ENCODE measurements at places on chromosomes 2 and 18.

GRCh38 chr2:27408601-27409320, 630 bp downstream of the PPM1G start:
- no peak for DNase-seq

- DNase-seq: no peak
Observed at GRCh38 chr2:65586516-65586915, 154.1 kb upstream of the SPRED2 start.

DNA sequence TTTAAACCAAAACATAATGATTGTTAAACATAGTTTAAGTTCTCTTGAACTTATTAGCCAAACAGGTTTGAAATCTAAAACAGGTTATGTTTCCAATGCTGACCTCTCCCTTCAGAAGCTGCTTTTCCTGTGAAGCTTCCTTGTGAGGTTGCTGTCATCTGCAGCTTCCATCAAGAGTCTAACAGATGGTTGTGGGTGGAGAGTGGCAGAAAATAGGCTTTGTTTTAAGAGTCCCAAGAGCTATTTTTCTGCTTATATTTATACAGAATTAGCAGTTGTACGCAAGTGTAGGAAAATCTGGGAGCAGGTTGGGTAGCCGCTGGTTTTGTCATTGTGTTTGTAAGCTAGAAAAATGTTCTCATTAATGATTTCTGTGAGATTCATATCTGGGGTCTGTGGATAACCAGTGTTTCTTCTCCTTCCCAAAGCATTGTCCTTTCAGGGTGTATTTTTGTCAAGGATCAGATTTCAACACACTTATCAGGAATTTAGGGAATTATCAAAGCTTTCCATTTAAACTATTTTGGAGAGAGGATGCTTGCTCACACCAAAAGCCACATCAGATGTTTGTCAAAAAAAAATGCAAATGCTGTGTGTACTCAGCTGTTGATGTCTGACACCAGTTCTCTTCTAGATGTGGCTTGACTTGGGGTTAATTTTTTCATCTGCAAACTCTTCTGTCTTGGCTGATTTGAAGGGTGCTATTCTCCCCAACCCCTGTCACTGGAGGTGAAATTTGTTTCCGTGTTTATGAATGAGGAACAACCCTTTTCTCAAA, 78.1 kb upstream of the KIF5C start:
- no peak for DNase-seq

GRCh38 chr18:68699043-68699442, 15.9 kb downstream of the TMX3 start:
- DNase-seq: no peak

- DNase-seq: peak; percentile 16
Observed at GRCh38 chr2:54396107-54396506, 60.0 kb upstream of the SPTBN1 start.

DNA sequence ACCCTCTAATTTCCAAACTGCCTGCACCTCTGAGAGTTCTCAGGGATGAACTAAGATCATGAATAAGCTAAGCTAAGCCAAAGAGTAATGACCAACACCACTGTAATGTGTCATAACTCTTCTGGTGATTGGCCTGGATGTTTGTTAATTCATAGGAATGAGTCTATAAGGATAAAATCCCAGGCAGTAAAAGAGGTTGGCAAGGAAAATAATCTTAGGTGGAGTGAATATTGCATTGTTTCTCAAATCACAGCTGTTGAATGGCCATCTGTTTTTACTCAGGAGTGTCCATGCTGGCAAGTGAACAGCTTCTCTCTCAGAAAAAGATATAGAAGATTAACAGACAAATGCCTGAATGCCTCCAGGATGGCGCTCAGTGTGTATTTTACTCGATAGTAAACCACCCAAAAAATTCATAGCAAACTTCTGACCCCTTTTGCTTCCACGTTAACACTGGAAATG, 60.8 kb upstream of the GLS start:
- DNase-seq: peak; percentile 97

DNA sequence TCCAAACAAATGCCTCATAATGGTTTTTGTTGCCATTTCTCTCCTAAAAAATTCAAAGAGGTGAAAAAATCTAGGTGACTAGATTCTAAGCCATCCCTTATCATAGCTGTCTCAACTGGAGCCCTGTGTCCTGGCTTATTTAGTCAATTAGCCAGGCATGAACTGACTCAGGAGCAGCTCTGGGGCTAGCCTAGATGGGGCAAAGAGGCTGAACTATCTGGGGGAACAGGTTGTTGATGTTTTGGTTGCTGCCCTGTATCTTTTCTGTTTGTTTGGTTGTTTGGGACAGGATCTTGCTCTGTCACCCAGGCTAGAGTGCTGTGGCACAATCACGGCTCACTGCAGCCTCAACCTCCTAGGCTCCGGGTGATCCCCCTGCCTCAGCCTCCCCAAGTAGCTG, 14.7 kb downstream of the GEMIN6 start:
- DNase-seq: no peak

DNA sequence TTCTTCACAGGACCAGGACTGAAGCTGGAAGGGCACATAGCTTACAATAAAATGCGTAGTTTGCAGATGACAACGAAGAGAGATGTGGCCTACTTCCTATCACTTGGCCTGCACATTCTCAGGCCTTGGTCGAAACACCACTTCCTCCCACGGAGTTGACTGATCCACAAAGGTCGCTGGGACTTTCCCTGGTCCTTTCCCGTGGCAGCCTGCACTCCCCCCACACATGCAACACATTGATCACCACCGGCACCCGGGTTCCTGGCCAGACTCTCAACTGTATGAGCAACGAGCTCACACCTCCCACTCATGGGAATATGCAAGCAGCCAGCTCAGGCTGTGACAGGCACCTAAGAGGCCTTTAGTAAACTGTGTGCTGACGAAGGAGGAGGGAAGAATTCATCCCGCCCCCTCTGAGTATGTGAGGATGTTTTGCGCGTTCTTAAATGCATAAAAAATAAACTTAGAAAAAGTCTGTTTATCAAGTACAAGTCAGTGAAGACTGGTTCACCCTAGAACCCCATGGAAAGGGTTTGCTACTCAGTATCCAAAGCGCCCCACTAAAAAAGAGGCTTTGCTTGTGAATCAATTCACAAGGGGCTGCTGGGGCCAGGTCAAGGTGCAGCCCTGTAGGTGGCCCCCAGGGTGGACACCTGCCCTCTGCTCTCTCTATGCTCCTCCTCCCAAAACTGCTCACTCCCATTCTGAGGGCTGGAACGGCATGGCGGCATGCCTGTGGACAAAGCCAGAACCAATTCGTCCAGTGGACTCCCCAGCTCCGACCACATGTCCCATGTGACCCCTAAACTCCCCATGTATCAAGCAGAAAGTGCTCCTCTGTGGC, 154.3 kb downstream of the EIPR1 start:
- DNase-seq: no peak

- DNase-seq: peak; percentile 76
Observed at GRCh38 chr2:67625690-67626475, 228.8 kb downstream of the ETAA1 start.

GRCh38 chr2:45957533-45958227, 306.2 kb downstream of the PRKCE start:
- DNase-seq: no peak

DNA sequence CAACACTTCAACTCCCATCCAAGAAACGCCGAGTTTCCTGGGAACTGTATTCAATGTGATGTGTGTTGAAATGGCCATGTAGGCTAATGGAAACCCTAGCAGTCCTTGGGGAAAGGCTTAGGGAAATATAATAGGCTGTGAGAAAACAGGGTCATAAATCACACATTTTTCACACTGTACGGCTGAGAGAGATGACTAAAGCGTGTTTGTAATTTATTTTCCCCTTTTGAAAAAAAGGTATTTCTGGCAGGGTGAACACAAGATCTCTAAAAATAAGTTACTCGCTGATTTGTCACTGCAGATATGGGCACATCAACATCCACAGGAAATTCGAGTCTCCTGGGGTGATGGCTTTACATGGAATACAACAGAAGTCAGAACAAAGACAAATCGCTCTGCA, 109.6 kb upstream of the ST6GAL2 start:
- DNase-seq: no peak

- no peak for DNase-seq
Observed at GRCh38 chr2:216392018-216392562, 19.8 kb upstream of the MARCHF4 start.

DNA sequence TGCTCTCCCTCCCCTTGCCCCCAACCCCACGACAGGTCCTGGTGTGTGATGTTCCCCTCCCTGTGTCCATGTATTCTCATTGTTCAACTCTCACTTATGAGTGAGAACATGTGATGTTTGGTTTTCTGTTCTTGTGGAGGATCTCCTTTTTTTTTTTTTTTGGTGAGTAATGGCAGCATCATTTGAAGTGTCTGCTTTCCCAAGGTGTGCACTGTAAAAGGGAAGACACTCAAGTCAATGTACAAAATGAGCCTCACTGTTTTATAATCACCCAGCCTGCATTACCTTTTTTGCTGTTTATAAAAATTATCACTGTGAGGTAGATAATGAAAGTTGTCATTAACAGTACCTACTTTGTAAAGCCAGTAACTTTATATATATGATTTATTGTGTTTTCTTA, 56.9 kb downstream of the INSIG2 start:
- no peak for DNase-seq

DNA sequence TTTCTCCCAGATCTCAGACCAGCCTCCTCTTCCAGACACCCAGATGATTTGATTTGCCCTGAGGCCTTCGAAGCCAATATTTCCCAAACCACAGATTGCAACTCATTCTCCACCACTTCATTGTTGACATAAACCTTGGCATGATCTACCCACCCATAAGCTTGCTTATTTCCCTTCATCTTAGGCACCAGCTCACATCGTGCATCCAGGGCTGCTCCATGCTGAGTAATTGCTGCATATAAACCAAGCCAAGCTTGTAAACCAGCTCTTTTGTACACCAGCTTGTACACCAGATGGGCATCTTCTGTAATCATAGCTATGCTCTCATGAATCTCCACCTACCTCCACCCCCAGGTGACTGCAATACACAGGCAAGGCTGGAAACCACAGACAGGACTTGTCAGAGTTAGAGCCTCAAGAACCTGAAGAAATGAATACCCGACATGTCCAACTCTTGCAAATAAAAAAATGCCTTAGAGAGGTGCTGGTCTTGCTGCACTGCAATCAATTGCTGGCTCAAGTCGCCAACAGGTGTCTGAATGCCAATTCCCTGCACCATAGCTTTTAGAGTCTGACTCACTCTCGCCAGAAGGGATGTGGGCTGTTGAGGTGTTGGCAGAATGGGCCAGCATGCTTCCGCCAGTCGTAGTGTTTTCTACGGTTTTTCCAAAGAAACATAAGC, 31.5 kb downstream of the TRABD2A start:
- no peak for DNase-seq

GRCh38 chr2:159090514-159091201, 122.2 kb downstream of the TANC1 start:
- no peak for DNase-seq

DNA sequence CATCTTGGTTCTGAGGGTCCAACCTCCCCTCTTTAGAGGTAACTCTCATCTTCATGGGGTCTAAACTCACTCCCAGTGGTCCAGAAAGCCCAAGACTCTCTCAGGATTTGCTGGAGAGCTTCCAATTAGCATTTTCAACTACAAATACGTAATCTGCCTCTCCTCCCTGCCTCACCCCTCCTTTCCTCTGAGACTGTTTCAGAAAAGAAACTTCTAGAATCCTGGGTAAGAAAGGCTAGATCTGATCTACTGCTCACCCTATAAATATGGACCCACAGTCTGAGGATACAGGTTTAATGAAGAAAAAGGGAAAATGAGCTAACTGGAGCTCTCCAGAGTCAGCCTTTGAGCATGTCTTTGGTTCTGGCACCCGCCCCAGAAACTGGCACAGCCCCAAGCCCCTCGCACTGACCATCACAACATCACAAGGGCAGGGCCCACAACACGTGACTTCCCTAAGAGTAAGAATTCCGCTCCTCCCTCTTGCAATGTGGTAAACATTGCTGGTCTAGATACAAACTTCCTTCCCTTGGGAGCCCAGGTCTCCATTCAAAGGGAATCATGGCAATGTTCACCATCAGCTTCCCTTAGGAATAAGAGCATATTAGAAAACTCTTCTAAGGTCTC, 21.7 kb upstream of the IHH start:
- no peak for DNase-seq

- no peak for DNase-seq
Observed at GRCh38 chr18:10197097-10197496, 257.3 kb upstream of the APCDD1 start.

DNA sequence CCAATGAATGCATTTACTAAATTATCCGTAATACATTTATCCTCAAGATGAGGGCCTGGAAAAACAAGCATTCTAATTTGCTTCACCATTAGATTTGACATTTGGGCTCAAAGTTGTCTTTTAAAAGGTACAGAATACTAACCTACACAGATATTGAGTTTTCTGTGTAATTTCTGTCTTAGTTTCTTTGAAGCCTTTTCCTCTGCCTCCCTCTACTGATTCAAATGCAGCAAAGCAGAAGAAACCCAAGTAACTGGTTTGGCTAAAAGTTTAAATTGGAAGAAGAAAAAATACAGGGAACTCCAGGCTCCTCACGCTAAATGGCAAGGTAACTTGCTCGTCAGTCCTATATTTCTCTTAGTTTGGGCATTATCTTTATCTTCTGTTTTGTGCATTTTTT, 53.3 kb upstream of the SLC5A7 start:
- no peak for DNase-seq

DNA sequence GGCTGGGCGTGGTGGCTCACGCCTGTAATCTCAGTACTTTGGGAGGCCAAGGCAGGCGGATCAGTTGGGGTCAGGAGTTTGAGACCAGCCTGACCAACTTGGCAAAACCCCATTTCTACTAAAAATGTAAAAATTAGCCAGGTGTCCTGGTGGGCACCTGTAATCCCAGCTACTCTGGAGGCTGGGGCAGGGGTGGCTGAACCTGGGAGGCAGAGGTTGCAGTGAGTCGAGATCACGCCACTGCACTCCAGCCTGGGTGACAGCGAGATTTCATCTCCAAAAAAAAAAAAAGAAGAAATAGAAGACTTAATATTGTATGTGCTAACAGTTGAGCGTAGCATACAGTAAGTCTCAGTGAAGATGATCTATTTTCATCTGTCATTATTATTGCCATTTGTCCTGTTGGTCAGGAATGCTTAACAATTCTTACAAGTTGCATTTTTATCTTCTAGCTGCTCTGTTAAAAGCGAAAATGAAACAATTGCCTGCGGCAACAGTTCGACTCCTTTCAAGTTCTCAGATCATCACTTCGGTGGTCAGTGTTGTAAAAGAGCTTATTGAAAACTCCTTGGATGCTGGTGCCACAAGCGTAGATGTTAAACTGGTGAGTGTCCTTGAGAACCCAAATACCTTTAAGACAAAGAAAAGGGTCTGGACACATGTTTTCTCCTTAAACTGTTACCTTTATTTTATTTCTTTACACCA, 7.2 kb downstream of the PMS1 start:
- no peak for DNase-seq

GRCh38 chr2:54274781-54275242, 18.8 kb upstream of the TSPYL6 start:
- DNase-seq: peak; percentile 36

- no peak for DNase-seq
Observed at GRCh38 chr2:145339646-145340045, 819.7 kb upstream of the ZEB2 start.

- peak; percentile 9 for DNase-seq
Observed at GRCh38 chr2:241734467-241735208, at the start of gene D2HGDH. TSS of gene D2HGDH (plus strand) at chr2:241734630. CDS start at chr2:241735225, 595 bp downstream.

GRCh38 chr2:26770986-26771586, 7.0 kb downstream of the SLC35F6 start:
- DNase-seq: peak; percentile 54
